ENCODE measurements at places on chromosomes 16 and 17.

- DNase-seq, result no peak
Observed at GRCh38 chr17:9170853-9171252, 149.5 kb downstream of the NTN1 start.

GRCh38 chr17:71699907-71700306 lies 420.9 kb upstream of the SOX9 start:
- no peak for DNase-seq

DNA sequence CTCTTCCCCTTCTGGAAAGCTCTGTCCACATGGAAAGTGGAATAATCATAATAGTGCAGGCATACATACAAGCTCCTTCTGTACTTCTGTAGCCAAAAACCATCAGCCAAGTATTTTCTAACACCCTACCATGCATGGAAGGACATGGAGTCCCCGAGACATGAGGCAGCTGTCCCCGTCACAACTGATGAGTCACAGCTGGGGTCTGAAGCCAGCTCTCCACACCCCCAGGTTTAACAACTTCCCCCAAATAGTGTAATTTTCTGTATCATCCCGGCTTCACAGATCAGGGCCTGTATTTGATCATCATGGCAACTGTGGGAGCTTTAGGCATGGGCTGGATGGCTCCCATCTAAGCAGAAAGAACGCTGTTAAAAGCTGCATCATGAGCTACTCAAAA lies 16.6 kb downstream of the C16orf96 start:
- DNase-seq, result no peak

DNA sequence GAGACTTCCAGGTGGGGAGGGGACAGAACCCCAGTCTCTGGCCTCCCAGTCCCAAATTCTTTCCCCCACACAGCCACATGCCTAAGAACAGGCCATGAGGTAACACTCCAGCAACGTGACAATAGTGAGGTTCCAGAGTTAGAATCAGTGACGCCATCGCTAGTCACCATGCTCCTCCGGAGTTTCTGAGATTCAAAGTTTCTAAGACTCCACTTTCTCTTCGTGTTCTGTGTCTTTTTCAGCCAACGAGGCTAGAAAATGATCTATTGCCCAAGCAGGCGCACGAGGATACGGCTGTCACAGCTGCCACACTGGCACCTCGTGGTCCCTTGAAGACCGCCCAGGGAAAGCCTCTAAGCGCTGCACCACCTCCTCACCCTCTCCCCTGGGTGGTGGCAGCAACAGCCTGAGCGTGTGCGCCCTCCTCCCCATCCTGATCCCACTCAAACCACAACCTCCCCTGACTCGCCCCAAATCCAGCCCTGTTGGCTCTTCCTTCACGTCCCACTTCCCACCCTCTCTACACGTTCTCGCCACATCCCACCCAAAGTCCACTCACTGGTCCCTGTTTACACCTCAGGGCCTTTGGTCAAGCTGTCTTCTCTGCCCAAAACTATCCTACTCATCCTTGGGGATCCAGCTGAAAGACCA lies 1.0 kb downstream of the MCRIP1 start:
- peak; percentile 73 for DNase-seq

DNA sequence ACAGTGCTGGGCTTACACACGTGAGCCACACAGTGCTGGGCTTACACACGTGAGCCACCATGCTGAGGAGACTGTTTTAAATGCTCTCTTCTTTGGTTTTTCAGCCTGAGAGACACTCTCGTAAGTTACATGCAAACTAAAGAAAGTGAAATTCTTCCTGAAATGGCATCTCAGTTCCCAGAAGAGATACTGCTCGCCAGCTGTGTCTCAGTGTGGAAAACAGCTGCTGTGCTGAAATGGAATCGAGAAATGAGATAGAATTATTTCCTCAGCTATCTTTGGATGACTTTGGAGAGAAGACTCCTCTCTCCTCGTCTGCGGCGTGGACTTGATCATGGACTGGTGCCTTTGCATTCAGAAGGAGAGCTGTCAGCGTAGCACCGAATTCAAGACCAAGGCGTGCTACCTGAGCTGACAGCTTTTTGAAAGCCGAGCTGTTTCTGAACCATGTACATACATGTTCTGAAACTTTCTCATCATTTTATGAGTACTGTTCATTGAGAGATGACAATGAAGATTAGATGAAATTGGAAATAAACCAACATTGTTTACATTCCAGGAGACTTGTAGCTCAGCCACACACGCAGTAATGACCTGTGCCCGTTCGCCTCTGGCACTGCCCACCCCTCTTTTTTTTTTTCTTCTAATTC lies 21.6 kb upstream of the ENDOV start:
- DNase-seq, result no peak

DNA sequence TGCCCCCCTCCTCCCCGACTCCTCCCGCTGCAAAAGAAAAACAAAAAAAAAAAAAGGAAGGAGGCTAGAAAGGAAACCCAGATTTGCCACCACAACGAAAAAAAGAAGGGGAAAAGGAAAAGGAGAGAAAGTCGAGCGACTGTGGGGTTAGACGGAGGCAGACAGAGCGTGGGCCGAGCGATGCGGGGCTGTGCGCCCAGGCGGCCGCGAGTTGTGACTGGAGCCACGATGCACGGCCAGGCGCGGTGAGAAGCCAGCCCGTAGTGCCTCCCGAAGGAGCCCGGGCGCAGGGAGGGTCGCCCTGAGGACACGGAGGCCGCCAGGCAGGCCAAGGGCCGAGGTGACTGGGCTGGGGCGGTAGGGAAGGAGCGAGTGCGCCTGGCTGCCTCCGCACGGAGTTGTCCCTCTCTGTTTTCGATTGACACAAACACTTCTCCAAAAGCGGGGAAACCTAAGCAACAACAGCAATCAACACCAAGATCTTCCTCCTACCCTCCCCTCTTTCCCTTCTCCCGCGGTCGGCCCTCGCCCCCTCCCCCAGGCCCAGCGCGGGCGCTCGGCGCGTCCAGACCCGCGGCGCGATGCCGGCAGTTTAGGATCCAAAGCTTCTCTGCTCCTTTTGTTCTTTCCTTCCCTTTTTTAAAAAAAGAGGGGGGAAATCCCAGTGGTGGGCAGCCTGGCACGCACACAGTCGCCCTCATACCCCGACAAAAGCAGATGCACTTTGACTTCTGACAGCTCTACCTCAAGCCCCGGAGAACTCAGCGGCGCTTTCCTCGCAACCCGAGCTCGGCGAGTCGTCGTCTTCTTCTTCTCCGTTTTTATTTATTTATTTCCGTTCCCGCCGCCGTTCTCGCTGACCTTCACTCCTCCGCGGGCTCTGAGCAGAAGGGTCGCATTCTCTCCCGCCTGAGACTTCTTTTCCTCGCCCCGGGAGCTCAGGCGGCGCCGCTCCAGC lies at the start of gene LHX1:
TSS of gene LHX1 (plus strand) at position 475 of the 958 bp plus-strand sequence. CDS start 723 bp downstream, outside the sequence.
- no peak for DNase-seq

DNA sequence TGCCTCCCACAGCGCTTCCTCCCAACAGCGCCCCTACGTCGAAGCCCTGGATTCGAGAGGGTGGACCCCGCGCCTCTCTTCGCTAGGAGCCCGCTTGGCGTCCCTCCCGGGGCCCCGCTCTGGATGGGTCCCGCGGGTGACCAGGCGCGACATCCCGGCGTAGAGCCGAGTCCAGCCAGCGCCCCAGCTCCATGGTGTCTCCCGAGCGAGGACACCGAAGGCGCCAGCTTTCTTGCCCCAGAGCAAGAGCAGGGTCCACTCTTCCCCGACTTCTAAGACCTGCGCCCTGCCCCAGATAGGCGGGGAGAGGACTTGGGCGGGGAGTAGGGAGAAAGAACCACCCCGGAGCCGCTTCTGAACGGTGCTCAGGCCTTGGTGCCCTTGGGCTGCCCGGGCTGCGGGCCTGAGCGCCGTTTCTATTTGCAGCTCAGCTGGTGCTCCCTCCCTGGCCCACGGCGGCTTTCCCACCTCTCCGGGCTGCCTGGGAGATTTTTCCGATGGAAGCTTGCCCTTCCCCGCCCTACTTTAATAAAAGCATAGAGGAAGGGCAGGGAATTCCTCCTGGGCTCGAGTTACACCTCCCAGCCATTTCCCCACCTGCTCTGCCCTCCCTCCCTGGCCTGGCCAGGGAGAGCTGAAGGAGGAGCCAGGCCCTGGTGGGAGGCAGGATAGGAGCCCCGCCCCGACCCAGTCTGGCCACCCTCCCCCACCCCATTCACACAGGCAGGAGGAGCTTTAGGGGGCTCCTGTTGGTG lies 1.8 kb downstream of the MMP15 start:
- no peak for DNase-seq

GRCh38 chr16:85082173-85083050 lies 29.9 kb downstream of the CIBAR2 start:
- DNase-seq, result no peak

DNA sequence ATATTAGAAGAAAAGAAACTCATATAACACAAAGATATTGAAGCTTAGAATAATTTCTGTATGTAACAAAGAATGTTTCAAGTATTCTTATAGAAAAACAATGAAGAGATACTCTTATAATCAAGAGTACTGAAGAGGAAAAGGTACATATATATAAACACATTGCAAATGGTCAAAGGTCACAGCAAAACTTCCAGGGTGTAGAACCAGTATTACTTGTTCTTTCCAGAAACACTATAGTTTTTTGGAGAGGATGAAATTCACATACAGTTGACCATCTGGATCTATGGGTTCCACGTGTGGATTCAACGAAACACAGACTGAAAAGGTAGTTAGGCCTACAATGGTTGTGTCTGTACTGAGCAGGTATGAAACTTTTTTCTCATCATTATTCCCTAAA lies 22.6 kb downstream of the PRPSAP1 start:
- DNase-seq, result no peak

DNA sequence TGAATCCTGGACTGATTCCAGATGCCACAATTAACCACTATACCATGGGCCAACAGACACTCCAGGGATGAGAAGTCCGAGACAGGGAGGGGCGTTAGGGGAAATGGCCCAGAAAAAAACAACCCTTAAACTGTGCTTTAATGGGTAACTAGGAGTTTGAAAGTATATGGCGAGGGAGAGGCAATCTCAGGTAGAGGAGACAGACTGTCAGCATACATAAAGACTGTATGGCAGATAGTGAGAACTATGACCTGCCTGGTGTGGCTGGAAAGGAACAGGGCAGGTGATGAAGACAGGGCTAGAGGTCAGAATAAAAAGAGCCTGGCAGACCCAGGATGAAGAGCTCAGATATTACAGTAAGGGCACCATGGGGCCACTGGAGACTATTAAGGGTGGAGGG lies 8.1 kb downstream of the ZZEF1 start:
- DNase-seq, result no peak

DNA sequence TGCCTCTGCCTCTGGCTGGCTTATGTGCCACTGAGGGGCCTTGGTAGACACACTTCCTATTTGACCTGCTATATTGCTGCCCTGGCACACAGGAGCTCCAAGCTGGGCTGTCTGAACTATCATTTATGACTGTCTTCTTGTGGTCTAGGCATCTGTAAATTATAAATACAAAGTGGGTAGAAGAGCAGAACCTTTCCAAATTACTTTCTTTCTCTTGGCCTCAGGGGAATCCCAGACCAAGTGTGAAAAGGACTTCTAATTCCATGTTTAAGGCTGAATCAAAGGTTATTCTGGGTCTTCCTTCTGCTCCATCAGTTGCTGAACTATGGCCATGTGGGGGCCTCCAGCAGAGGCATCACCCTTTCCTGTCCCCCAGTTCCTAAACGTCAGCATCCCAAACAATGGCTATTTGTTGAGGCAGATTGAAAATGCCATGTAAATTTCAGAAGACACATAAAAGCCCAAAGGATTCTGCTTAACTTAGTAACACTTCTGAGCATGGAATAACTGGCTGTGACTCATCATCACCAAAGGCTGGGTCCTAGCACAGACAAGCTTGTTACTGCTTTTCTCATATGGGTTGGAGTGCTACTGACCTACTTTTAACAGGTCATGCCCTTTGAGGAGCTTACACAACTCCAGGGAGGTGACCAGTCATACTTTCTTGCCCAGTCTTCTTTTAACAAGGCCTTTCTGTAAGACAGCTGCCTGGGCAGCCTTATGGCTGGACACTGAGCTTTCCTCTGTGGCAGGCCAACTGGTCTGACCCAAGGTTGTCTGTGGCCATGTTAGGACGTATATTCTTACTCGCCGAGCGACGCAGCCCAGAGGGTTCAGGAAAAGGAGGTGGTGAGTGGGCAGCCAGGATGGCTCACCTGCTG lies 154.8 kb downstream of the VPS53 start:
- DNase-seq, result peak; percentile 97

GRCh38 chr16:85835227-85835751 lies 35.8 kb downstream of the COX4I1 start:
- no peak for DNase-seq

DNA sequence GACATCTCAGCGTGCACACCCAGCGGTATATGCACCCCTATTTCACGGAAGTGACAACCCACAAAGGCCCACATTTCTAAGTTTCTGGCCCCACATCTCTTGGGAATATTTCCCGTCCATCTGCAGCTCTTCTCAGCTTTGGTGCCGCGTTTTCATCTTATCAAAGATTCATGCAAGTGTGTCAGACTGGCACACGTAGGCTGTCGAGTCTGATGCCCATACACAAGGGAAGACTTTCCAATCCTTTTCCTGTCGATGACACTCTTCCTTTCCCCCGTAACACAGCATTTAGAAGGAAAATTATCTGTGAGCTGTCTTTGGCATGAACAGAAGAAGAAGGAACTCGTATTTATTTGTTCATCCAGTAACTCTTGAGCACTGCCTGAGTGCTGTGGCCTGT lies 83.0 kb downstream of the SHISA6 start:
- DNase-seq, result no peak

DNA sequence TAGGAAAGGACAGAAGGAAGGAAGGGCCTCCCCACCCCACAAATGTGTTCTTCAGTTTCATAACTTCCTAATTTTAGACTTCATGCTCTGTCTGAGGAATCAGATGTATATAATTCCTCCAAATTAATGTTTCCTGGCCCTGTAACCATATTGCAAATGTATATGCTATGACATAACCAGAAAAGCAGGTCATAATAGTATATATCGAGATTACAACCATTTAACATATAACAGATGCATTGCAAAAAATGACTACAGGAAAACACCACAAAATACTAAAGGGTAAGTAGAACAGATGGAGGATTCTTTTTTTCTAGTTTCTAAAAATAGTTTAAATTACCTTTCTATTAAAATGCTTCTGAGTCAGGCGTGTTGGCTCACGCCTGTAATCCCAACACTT lies 3.1 kb upstream of the EXOC7 start:
- DNase-seq, result no peak

DNA sequence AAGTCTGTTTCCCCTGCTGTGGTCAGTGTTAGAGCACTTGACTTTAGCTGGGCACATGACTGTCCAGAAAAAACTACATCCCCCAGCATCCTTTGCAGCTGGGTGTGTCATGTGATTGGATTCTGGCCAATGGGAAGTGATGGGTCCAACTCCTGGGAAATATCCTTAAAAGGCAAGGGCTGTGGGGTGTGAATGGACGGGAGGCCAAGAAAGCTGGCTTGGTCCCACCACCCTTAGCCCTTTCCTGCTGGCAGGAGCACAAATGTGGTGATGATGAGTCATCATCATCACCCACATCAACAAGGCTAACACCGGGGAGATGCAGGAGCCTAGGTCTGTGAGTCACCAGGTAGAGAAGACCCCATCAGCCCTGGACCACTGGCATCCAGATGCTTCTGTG lies 341.7 kb downstream of the C16orf95 start:
- DNase-seq, result peak; percentile 95
